EL (cell line): ENCODE measurements at places on chromosomes 11 and 22.

- DNase-seq, result peak; percentile 81
These were observed 131.1 kb downstream of the LDLRAD3 start for GRCh38 chr11:36074941-36075431.

- no peak for DNase-seq
These were observed 9.2 kb upstream of the RRP7A start for GRCh38 chr22:42528591-42529307.

- DNase-seq, result no peak
These were observed 63.6 kb downstream of the FDX1 start for GRCh38 chr11:110493346-110493745.

DNA sequence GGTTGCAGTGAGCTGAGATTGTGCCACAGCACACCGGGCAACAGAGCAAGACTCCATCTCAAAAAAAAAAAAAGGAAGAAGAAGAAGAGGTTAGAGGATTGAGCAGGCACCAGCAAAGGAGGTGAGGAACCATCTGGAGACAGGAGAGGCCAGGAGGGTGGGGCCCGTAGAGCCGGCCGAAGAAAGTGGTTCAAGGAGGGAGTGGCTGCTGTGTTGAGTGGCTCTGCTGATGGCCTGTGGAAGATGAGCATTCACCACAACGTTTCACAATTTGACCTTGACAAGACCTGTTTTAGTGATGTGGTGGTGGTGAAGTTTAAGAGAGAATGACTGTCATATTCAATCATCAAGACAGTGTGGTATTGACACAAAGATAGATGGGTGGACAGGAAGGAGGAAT, 6.8 kb upstream of the CTSD start:
- DNase-seq, result no peak

GRCh38 chr11:115153135-115153534, 351.1 kb downstream of the CADM1 start:
- DNase-seq, result no peak

GRCh38 chr22:42021571-42021970, 23.0 kb downstream of the WBP2NL start:
- DNase-seq, result no peak

GRCh38 chr11:11607772-11608171, 14.0 kb downstream of the GALNT18 start:
- DNase-seq, result no peak
